ENCODE measurements at places on chromosomes 1 and 21.

- no peak for DNase-seq
These were observed 8.5 kb upstream of the ERG start for GRCh38 chr21:38506661-38507281.

DNA sequence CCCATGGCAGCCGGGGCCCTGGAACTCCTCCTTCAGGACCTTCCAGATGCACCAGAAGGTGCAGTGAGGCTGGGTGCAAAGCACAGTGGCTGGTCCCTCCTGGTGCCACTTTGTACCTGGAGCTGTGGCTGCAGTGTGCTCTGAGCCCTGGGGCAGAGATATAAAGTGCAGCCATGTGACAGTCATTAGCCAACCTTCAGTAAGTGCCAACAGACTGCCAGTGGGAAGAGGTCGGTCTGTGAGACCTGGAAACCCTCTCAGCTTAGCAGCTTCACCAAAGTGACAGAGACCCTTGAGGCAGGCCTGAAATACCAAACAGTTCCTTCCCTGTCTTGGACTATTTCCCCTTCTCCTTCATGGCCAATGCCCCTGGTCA, 26.7 kb upstream of the NGF start:
- DNase-seq = no peak

GRCh38 chr1:74716822-74717221, 16.0 kb downstream of the CRYZ start:
- no peak for DNase-seq

GRCh38 chr21:45322231-45322959, 34.7 kb upstream of the POFUT2 start:
- DNase-seq = no peak

- DNase-seq = no peak
These were observed 15.5 kb downstream of the MAP3K7CL start for GRCh38 chr21:29145852-29146453.

- DNase-seq = no peak
These were observed 45.5 kb upstream of the CXADR start for GRCh38 chr21:17467392-17467791.

GRCh38 chr1:77994117-77994705, 10.5 kb upstream of the DNAJB4 start:
- DNase-seq = no peak

GRCh38 chr1:153687346-153688125, 9.0 kb downstream of the NPR1 start:
- no peak for DNase-seq
